ENCODE measurements at places on chromosomes 12 and 14. TPM values are rescaled to one million over a fixed set of nuclear protein-coding genes. Genes with fewer than 3 reads are reported as not detected.

C12orf76 gene
- 9.8 TPM for total RNA-seq

RTN1 gene
- total RNA-seq, result 0.10 TPM

ESPL1 gene
- total RNA-seq, result 6.2 TPM

TMEM253 gene
- not detected for total RNA-seq

OVCH1 gene
- total RNA-seq, result not detected

OR4E2 gene
- not detected for total RNA-seq

PPFIA2 gene
- total RNA-seq, result not detected

GARIN6 gene
- total RNA-seq, result not detected

SERPINA5 gene
- total RNA-seq, result 0.19 TPM

KERA gene
- not detected for total RNA-seq

CHMP4A gene
- total RNA-seq, result 25.6 TPM

All from vein endothelial cell (primary cell).